Kidney epithelial cell (primary cell): ENCODE measurements at places on chromosomes 4 and X.

GRCh38 chr4:168839758-168840391, 170.2 kb downstream of the CBR4 start:
- DNase-seq = no peak

- no peak for DNase-seq
These were observed 14.4 kb downstream of the ABCG2 start for GRCh38 chr4:88144048-88144447.

- DNase-seq = no peak
These were observed 173.4 kb downstream of the RTL9 start for GRCh38 chrX:110531873-110532580.

DNA sequence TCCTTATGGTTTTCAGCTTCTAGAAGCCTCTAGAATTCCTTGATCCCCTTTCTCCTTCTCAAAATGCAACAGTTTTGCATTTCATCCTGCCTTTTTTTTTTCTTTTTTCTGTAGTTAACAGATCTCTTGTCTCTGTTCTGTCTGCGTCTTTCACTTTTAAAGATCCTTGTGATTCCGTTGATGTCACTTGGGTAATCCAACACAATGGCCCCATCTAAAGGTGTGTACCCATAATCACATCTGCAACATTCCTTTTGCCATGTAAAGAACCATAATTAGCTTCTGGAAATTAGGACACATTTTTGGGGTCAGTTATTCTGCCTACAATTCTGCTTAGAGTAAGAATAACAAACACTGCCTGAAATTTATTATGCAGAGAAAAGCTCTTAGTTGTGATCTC, 1180.9 kb upstream of the ADGRL3 start:
- DNase-seq = no peak

DNA sequence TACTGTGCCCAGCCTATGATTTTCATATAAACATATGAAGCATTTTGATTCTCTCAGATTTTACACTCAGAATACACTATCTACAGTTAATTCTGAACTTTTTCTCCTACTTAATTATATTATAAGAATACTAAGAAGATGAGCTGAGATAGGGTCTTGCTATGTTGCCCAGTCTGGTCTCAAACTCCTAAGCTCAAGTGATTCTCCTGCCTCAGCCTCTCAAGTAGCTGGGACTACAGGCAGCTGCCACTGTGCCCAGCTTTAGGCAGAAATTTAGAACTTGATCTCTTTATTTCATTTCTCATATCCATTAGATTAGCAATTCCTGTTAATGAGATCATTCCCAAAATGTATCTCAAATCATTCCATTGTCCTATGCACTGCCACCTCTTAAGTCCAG, 4.7 kb upstream of the LARP1B start:
- no peak for DNase-seq

- no peak for DNase-seq
These were observed 37.3 kb downstream of the AFF2 start for GRCh38 chrX:148537556-148538182.

GRCh38 chr4:78669453-78669852, 106.7 kb upstream of the BMP2K start:
- DNase-seq = no peak

GRCh38 chr4:149136951-149137620, 678.6 kb downstream of the IQCM start:
- DNase-seq = no peak

- DNase-seq = no peak
These were observed 55.8 kb upstream of the SHOX start for GRCh38 chrX:574830-575229.

DNA sequence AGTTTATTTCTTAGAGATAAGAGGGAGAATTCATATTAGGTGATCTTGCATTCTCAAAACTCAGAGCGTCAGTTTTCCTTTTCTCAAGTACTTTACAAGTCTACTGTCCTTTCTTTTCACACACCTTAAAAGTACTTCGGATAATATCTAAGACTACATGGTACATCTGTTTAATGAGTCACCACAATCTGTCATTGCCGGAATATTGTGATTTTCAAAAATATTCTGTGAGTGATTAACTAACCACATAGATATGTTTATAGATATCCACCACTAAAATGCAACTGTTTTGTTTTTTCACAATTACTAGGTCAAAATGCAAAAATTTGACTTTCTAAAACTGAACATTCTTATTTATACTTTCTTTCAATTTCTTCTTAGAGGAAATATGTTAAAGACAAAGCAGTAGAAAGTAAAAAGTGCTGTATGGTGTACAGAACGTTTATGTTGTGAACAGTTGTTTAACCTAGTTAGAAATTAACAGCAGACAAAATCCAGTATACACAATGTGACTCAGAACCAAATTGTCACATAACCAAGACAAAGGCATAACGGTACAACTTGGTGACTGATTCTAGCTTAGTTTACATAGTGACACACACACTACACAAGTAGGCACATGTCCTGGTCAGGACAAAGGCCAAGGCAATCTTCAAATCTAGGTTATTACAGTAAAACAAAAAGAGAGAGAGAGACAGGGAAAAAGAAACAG, 482.9 kb downstream of the NAF1 start:
- peak; percentile 47 for DNase-seq

- DNase-seq = no peak
These were observed 436.2 kb downstream of the TLL1 start for GRCh38 chr4:166309286-166309685.

GRCh38 chrX:14073556-14073955, 43.9 kb upstream of the GEMIN8 start:
- no peak for DNase-seq

GRCh38 chr4:96525898-96526297, 686.0 kb downstream of the PDHA2 start:
- no peak for DNase-seq

DNA sequence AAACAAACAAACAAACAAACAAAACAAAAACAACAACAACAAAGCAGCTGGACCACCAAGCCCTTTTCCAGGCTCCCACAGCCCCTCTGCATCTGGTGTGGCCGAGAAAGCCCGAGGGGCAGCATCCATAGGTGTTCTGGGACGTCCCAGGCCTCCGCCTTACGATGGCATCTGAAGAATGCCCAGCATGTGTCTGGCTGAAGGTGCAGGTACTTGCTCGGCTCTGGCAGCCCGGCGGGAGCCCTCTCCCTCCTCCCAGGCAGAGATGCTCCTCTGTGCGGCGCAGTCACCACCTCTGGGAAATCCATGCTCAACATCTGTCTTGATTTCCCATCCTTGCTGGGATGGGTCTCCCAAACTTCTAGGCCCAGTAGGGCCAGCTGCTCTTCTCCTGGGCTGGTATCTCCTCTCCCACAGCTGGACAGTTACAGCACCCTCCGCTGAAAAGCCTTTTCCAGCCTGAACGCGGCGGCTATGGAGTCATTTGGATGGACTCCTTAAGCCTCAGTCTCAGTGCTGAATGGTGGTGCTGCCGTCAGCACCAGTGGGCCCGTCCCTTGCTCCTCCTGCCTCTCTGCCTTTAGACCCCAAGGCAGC, 4.3 kb downstream of the PSAPL1 start:
- DNase-seq = no peak

DNA sequence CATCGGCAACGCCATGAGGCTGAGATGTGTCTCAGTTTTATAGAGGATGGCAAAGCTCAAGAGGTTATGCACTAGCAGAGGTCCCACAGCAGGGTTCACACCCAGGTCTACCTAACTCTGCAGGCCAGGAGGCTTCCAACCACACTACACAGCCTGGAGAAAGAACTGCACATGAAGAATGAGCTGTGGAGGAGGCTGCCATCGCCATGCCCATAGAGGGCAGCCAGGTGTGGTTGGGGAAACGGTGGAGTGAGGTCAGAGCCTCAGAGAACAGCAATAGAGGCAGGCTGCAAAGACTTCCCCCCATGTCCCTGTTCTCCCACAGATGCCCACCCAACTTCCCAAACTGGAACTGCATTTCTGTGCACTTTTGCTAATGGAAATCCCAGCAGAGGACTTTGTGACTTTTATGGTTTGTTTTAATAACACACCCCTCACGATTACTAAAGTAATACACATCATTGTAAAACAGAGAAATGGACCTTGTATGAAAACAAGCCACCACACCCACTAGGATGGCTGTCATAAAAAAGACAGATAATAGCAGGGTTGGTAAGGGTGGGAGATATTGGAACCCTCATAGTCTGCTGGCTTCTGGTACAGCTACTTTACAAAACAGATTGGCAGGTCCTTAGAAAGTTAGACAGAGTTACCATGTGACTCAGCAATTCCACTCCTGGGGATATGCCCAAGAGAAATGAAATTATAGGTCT, 58.9 kb upstream of the PROM1 start:
- DNase-seq = no peak

DNA sequence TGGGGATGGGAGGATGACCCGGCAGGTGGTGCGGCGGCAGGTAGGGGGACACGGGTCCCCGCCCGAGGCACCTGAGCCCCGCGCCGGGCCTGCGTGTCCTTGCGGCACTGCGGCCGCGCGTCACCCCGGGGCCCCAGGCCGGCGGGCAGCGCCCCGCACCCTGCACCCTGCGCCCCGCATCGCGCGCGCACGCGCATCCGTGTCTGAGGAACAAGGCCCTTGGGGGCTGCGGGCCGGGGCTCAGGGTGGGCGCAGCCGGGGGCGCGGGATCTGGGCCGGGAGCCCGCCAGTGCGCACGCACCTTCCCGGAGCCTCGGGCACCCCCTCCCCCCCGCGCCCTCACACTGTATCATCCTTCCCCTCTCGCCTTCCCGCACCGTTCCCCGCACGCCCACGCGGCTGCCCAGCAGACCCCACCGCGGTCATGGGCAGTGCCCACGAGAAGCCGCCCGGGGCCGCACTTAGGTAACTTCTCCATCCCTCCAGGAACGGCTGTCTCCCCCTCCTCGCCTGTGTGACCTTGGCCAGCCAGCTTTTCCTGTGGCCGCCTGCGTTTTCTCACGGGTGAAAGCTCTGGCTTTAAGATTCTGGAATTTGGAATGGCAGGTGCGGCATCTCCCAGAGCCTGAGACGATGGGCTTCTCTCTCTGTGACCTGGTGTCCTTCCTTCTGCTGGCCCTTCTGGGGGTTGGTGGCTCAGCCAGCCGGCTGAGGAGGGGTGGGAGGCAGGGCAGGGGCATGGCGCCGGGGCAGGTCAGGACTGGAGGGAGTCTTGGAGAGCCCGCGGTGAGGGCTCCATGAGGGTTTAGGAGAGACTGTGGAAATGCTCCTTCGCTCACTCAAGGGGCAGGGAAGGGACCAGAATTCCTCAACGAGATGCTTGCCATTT, 748 bp downstream of the ATP2B3 start:
- no peak for DNase-seq

- no peak for DNase-seq
These were observed 155.3 kb upstream of the EDNRA start for GRCh38 chr4:147325571-147325981.

DNA sequence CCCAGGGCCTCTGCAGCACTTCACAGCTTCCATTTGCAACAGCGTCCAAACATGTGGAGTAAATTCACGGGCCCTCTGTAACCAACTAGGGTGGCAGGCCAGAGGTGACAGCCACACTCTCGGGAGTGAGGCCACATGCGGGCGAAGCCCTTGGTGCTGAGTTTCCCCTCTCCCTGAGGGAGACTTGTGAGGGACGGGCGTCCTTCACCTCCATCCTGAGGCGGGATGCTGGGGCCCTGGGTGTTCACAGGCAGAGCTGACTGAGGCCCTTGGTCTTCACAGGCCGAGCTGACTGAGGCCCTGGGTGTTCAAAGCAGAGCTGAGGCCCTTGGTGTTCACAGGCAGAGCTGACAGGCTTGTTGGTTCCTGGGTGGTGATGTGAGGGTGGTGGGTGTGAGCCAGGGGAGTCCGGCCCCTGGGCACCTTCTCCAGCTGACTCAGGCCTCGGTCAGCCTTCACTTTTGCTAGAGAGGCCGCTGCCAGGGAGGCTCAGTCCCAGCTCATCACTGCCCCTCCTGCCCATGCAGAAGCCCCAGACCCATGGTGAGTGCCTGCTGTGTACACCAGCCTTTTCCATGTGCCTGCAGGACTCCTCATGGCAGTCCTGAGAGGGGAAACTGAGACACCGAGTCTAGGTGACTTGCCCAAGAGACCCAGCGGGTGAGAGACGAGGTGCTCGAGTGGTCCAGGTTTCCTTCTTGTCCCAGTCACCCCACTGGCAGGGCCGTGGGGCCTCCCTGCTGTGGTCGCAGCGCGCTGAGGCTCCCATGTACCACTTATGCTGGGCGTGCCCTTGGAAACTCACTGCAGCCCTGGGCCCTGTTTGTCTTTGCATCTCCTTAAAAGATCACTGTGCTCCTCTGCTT, 8.5 kb downstream of the WFS1 start:
- no peak for DNase-seq

GRCh38 chr4:83082777-83083176, 31.8 kb downstream of the PLAC8 start:
- DNase-seq = no peak

DNA sequence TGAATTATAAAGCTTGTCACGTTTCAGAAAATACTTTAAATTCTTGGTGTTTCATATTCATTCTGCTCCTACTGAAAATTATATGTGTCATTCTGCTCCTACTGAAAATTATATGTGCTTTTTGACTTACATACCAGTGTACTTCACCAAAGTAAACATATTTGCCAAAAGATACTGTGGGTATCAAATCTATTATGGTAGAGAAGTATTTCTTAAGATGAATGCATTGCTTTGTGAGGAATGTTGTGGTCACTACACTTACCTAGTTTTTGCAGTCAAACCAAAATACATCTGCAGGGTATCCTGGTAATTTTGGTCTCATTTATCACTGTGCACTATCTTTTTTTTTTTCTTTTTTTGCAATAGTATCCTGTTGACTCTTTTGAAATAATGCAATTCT, 287.7 kb upstream of the MAD2L1 start:
- no peak for DNase-seq

GRCh38 chr4:101707596-101707995, 82.9 kb upstream of the BANK1 start:
- no peak for DNase-seq

DNA sequence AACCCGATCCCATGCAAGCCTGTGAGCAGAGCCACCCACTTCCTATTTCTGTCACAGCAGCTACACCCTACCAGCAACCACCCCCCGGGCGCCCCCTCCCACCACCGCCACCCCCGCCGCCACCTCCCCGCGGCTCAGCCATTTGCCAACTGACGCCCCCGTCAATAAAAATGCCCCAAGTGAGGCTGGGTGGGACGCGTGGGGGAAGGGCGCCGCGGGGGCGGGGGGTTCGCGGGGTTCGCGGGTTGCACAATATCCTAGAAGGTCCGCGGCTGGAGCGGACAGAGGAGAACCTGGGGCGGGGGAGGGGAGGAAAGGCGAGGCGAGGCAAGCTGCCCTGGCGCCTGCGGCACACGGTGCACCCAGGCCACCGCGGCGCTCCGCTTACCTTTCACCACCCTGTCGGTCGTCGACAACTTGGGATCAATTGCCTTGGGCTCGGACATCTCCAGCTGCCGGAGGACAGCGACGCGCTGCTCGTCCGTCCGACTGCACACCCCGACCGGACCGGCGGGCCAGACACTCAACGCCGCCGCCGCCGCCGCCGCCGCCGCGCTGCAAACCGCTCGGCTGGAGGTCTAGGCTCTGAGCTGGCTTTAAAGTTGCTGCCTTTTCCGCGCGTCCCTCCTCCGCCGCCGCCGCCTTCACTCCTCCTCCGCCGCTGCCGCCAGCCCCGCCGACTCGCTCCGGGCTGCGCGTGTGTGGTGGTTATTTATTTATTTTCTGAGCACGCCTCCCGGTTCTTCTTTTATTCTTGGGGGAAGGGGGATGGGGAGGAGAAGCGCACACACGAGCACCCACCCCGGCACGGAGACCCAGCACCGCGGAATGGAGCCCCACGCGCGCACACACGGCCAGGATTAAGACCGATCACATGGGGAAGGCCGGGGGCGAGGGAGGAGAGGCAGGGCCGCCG, 717 bp downstream of the PPP3CA start:
- no peak for DNase-seq

- DNase-seq = no peak
These were observed 64.0 kb downstream of the PPP4R3C start for GRCh38 chrX:27399146-27399456.

GRCh38 chrX:136198010-136198409, 50.7 kb downstream of the FHL1 start:
- no peak for DNase-seq
